Calu3 (cell line): ENCODE measurements at places on chromosomes 4 and X.

DNA sequence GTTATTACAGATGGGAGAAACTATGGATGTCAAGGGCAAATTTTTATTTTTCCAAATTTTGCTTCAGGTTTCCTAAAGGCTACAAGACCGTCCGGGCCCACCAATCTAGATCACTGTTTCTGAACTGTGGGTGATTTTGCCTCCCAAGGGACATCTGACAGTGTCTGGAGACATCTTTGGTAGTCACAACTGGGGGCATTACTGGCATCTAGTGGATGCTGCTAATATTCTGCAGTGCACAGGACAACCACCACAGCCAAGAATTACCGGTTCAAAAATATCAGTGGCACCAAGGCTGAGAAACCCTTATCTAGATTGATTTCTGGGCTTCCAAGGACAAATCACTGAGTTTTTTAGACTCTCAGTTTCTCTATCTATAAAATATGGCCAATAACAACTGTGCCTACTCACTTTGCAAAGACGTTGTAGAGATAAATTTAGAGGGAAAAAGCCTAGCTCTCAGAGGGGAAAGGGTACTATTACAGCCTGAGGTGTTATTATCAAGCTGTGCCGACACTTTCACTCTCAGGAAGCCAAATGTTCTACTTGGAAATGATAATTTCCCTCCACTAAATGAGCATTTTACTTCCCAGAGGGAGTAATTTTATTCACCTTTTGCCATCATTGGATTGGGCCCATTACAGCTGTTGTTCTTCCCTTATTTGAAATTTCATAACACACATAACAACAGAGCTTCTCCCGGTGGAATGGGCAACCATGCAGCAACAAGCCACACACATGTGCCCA lies 442.1 kb downstream of the CENPC start:
- no peak for DNase-seq

GRCh38 chrX:13013363-13014110 lies 30.9 kb downstream of the FAM9C start:
- no peak for DNase-seq

DNA sequence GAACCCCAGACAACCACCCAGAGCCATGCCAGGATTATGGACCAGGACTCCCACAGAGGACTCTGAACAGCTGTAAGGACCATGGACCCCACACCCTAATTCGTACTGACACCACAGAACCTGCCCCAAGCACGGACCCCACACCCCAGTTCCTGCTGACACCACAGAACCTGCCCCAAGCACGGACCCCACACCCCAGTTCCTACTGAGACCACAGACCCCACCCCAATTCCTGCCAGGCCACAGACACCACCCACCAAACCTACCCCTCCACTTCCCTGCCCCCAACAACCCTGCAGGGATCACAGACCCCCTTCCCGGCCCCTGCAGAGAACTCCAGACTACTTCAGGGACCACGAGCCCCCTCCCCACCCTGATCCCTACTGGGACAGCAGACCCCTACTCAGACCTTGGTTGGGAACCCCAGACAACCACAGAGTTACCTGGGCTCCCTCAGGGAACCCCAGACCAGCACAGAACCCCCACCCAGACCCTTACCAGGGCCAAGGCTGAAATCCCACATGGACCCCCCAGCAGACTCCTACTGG lies 1.4 kb upstream of the DHRSX start:
- DNase-seq: no peak

DNA sequence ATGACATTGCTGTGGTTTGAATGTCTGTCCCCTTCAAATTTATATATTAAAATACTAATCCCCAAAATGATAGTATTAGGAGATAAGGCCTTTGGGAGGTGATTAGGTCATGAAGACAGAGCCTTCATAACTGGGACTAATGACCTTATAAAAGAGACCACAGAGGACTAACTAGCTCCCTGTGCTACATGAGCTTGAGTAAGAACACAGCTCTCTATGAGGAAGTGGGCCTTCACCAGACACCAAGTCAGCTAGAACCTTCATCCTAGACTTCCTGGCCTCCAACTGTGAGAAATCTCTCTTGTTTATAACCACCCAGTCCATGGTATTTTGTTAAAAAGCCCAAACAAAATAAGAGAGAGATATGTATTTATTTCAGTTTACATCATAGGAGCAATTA lies 242.2 kb upstream of the CTSO start:
- no peak for DNase-seq

GRCh38 chr4:102760645-102761295 lies at the start of gene MANBA:
TSS of gene MANBA (minus strand) at chr4:102760968. CDS start at chr4:102760894, 74 bp downstream.
- DNase-seq: peak; percentile 63

DNA sequence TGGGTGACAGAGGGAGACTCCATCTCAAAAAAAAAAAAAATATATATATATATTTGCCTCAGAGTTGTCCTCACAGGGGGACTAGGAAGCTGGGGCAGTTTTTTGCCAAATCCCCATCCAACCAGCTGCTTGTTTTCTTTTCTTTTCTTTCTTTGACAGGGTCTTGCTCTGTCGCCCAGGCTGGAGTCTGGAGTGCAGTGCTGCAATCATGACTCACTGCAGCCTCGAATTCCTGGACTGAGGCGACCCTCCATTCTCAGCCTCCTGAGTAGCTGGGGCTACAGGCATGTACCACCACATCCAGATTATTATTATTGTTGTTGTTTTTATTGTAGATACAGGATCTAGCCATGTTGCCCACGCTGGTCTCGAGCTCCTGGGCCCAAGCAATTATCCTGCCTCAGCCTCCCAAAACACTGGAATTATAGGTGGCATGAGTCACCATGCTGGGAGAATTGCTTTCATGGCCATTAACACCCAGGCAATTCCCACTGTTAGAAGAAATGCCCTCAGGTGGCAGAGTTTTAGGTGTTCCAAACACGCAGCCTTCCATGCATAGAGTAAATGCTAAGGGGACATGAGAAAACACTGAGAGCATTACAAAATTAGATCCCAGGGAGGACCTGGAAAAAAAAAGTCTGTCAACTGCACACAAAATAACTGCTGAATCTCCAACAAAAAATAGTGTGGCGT lies 98.0 kb downstream of the ARHGAP6 start:
- DNase-seq: no peak

GRCh38 chrX:47637546-47638195 lies 7.9 kb upstream of the CFP start:
- no peak for DNase-seq

DNA sequence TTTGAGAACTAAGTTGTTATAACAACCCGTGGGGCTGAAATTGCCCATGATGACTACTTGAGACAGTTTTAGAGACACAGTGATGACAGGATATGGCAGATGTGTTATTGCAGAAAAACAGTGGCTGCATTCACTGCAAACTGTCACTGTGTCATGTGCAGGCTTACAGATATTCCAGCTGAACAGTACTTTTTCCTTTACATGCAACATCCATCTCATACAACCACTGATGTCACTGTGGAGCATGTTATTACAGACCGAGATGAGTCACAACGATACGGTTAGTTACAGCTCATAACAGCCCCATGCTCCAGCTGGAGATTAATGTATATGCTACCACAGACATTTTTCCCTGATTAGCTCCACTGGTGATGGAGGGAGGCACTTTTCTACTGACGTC lies 207.4 kb downstream of the TMA16 start:
- DNase-seq: no peak

- DNase-seq: no peak
These were observed 1.1 kb downstream of the SLC38A5 start for GRCh38 chrX:48468693-48469691.

- no peak for DNase-seq
These were observed 205.9 kb downstream of the LDB2 start for GRCh38 chr4:16692524-16692923.

GRCh38 chr4:147847751-147848590 lies 116.1 kb downstream of the ARHGAP10 start:
- no peak for DNase-seq

GRCh38 chrX:140687706-140688105 lies 21.9 kb upstream of the LINC00632 start:
- no peak for DNase-seq

DNA sequence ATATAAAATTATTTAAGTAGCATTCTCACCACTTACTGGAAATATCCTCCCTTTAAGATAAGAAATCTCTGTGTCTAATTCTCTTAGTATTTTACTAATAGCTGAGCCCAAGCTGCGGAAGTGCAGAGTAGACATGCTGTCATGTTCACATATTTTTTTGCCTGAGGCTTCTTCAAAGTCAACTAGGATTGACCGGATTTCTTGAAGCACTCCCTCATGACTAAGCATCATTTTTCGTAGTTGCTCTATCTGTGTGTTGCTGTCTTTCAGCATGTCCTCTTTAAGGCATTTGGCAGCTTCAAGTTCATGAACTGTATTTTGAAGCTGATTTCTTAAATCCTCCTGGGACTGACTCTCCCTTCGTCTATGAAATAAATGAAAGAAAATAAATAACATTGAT lies 36.9 kb downstream of the CCDC158 start:
- no peak for DNase-seq

- DNase-seq: no peak
These were observed 6.0 kb upstream of the CCKAR start for GRCh38 chr4:26496207-26496783.

- peak; percentile 9 for DNase-seq
These were observed 62.9 kb upstream of the SLC34A2 start for GRCh38 chr4:25592736-25593135.

- DNase-seq: no peak
These were observed 20.3 kb upstream of the SPON2 start for GRCh38 chr4:1192493-1193205.

DNA sequence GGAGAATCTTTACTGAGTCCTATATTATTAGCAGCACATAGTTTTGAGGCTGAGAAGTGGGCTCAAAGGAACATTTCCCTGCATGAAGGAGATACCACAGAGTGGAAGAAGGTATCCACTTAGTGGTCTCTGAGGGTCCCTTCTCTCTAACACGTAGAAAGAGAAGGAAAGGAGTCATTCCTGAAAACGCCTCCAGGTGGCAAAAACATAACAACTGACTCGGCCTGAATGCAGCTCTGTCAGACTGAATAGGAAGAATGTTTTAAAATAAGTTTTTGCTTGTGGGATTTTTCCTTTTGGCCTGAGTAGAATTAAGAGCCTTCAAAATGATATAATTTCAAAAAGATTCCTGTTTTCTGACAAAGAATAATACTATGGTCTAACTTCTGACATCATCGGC lies 23.3 kb downstream of the RPGR start:
- no peak for DNase-seq

GRCh38 chr4:73019462-73020047 lies 50.0 kb downstream of the COX18 start:
- DNase-seq: peak; percentile 14

DNA sequence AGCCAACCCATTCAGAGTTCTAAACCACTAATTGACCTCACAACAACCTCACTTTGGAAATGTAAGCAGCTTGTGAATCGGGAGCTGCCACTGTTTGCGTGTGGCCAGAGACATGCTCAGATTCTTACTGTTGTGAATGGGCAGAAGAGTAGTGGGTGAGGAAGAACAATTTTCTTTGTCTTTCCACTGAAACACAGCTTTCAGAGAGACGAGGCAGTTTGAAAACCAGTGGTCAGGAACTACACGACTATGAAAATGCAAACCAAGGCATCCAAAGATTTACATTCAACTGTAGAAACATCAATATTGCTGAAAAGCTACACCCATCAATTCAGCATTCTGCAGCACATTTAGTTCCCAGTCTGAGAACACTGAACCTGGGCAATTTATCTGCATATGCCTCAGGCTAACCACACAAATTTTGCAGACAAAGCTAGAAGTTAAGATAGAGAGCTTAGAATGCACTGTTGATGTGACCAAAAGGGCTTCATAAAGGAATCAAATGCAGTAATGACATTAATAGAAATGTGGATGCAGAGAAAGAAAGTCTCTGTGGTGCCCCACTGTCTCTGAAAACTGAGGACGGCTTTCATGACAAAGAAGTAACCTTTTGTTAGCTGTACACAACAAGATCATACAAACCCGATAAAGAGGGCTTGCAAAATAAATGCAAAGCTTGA lies 134.3 kb downstream of the APBB2 start:
- no peak for DNase-seq

- DNase-seq: no peak
These were observed 62.3 kb upstream of the ADRA2C start for GRCh38 chr4:3703677-3704521.

DNA sequence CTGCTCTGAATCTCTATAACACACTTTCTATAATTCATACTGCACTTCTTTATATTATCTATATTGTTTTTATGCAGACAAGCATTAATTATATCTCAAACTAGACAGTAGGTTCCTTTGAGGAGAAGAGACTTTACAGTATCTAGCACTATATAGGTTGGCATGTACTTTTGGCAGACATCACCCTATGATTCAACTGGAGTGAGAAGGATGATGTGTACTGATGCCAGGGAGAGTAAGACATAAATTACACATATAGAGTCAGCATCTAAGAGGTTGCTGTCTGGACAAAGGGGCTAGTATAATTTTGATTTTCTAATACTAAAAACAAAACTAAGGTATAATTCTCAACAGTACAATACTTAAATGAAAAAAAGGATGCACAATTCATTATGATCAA lies 5.1 kb upstream of the RBM41 start:
- DNase-seq: no peak

DNA sequence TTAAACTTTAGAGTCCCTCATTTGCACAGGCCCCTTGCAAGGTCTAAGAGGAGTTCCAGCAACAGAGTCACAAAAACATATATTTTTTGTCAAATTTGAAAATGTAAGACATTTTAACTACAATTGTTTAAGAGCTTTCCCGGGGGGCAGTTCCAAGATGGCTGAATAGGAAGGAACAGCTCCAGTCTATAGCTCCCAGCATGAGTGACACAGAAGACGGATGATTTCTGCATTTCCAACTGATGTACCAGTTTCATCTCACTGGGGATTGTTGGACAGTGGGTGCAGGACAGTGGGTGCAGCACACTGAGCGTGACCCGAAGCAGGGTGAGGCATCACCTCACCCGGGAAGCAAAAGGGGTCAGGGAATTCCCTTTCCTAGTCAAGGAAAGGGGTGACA lies 71.4 kb upstream of the NMU start:
- no peak for DNase-seq

DNA sequence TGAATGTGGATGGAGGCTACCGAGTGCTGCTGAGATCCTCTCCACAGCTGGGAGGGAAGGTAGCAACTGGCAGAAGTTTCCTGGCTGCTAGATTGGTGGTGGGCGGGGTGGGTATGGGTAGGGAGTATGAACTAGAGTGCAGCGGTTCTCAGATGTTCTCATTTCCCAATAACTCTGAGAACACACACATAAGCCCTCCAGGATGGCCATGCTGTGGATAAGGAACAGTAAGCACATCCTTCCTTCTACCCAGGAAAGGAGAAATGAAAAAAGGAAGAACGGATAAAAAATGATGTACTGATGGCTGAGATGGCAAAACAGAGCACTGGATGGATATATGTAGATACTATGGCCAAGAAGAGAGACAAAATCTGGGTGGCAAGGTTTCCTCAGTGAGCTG lies 116.0 kb downstream of the ZNF827 start:
- no peak for DNase-seq
